Endothelial cell of coronary artery (primary cell): ENCODE measurements at places on chromosomes 4 and X. TPM values are rescaled to one million over a fixed set of nuclear protein-coding genes. Genes with fewer than 3 reads are reported as not detected.

TRIM60 gene
- total RNA-seq: not detected in 2 replicates

SOX3 gene
- total RNA-seq: not detected in 2 replicates

CSAG3 gene
- total RNA-seq: not detected in 2 replicates

RFC1 gene
- 43.5 and 57.1 TPM in 2 replicates for total RNA-seq

BGN gene
- 16.6 and 71.1 TPM in 2 replicates for total RNA-seq

FANCB gene
- 4.0 and 4.6 TPM in 2 replicates for total RNA-seq

TLR7 gene
- total RNA-seq: not detected in 2 replicates

ART3 gene
- total RNA-seq: under 0.01 TPM in 1 of 2 replicates, not detected in the other

HAND2 gene
- total RNA-seq: 1.7 TPM in 1 of 2 replicates, not detected in the other

TCEAL7 gene
- 0.72 and 12.8 TPM in 2 replicates for total RNA-seq

PCDH7 gene
- 22.9 and 35.0 TPM in 2 replicates for total RNA-seq

HPSE gene
- 1.3 and 6.9 TPM in 2 replicates for total RNA-seq

PGRMC2 gene
- 13.7 and 28.3 TPM in 2 replicates for total RNA-seq

GPRASP1 gene
- total RNA-seq: 0.99 and 2.2 TPM in 2 replicates
